ENCODE measurements at places on chromosomes 12 and 14. TPM values are rescaled to one million over a fixed set of nuclear protein-coding genes. Genes with fewer than 3 reads are reported as not detected.

E2F7 gene
- total RNA-seq, result 0.42 TPM

BMP4 gene
- not detected for total RNA-seq

TSFM gene
- total RNA-seq, result 20.6 TPM

ABCD4 gene
- total RNA-seq, result 125 TPM

RNASE4 gene
- total RNA-seq, result 0.49 TPM

DACT1 gene
- total RNA-seq, result 2.7 TPM

KRT79 gene
- not detected for total RNA-seq

CCDC175 gene
- total RNA-seq, result not detected

GPD1 gene
- total RNA-seq, result 0.54 TPM

SERPINA10 gene
- not detected for total RNA-seq

CLEC6A gene
- not detected for total RNA-seq

TAC3 gene
- total RNA-seq, result not detected

TAS2R31 gene
- 5.7 TPM for total RNA-seq

INHBC gene
- 0.17 TPM for total RNA-seq

BEGAIN gene
- total RNA-seq, result not detected

SLC10A1 gene
- total RNA-seq, result not detected

SERPINA9 gene
- 0.74 TPM for total RNA-seq

KITLG gene
- total RNA-seq, result not detected

TCL1A gene
- 275 TPM for total RNA-seq

TPPP2 gene
- not detected for total RNA-seq

SLCO1A2 gene
- total RNA-seq, result 0.17 TPM

RNU7-1 gene
- not detected for total RNA-seq

NTN4 gene
- not detected for total RNA-seq

MANSC4 gene
- not detected for total RNA-seq

APEX1 gene
- 111 TPM for total RNA-seq

ERBB3 gene
- not detected for total RNA-seq

MGAT4C gene
- total RNA-seq, result not detected

Data from B cell (primary cell).